ENCODE measurements at places on chromosomes 2 and 18.

- no peak for DNase-seq
Observed at GRCh38 chr2:66733364-66733999, 298.6 kb downstream of the MEIS1 start.

DNA sequence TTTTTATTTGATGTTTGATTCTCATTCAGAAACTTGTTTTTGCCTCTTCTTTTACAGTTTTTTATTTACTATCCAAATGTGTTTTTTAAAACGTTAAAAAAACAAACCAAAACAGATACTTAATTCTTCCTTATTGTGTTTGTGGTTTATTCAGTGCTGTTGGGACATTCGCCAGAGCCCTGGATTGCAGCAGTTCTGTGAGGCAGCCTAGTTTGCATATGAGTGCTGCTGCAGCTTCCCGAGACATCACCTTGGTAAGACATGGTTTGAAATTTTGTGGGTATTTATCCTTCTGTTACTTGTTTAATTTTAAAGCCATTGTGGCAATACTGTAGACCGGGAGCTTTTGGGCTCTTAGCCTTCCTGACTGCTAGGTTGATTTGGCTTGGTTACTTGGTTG, 91.2 kb downstream of the MTA3 start:
- no peak for DNase-seq

GRCh38 chr2:28449488-28450395, 46.1 kb upstream of the PLB1 start:
- peak; percentile 12 for DNase-seq

- no peak for DNase-seq
Observed at GRCh38 chr2:42775186-42775585, 11.3 kb upstream of the OXER1 start.

GRCh38 chr2:29226375-29226774, 111.2 kb downstream of the CLIP4 start:
- DNase-seq: no peak

DNA sequence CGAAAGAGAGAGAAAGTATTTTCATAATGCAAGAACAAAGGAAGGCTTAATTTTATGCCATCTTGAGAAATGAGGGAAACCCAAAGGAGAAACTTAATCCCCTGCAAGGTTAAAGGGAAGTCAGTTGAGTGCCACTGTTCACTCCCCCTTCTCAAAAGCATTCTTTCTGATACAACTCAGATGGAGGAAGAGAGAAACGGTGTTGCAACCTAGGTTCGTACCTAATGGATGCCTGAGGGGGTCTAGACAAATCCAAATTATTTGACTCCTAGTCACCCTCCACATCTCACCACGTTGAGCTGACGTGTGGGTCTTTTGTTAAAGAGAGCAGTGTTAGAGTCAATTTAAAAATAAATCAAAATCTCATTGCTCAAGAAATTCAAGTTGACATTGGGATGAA, 52.6 kb upstream of the UNC80 start:
- DNase-seq: no peak

DNA sequence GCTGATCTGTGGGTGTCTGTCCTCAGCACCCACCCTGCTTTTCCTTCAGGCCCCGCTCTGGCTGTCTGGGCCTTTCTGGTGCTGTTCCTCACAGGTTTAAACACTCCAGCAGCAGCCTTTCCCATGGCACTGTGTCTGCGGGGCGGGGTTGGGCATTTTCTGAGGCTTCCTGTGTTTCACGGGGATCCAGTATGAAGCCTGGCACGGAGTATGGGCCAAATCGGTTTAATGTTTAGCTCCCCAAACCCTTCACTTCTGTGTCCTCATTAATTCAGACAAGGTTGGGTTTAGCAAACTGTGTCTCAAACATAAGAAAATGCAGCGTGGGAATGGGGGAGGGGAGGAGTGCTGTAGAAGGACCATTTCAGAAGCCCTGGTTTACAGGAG, 44.9 kb downstream of the HPCAL1 start:
- DNase-seq: no peak

DNA sequence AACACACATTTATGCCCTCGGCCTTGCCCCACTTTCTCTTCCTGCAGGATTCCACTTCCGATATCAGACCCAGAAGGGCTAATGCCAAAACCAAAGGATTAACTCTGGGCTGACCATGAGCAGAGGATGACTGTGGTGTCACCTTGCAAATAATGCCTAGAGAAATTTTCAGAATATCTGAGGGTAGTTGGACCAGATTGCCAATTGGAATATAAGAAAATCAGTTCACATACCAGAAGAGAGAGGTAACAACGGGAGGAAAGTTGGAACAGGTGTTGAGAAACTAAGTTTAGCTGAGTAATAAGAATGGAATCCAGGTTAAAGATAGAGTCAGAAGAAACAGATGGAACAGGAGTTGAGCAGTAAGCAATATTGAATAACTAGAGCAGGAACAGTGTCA, 232.7 kb upstream of the UBE2E3 start:
- no peak for DNase-seq

- no peak for DNase-seq
Observed at GRCh38 chr2:8761529-8762164, 75.8 kb downstream of the KIDINS220 start.

- DNase-seq: no peak
Observed at GRCh38 chr2:216074794-216075193, 6.8 kb downstream of the PECR start.

DNA sequence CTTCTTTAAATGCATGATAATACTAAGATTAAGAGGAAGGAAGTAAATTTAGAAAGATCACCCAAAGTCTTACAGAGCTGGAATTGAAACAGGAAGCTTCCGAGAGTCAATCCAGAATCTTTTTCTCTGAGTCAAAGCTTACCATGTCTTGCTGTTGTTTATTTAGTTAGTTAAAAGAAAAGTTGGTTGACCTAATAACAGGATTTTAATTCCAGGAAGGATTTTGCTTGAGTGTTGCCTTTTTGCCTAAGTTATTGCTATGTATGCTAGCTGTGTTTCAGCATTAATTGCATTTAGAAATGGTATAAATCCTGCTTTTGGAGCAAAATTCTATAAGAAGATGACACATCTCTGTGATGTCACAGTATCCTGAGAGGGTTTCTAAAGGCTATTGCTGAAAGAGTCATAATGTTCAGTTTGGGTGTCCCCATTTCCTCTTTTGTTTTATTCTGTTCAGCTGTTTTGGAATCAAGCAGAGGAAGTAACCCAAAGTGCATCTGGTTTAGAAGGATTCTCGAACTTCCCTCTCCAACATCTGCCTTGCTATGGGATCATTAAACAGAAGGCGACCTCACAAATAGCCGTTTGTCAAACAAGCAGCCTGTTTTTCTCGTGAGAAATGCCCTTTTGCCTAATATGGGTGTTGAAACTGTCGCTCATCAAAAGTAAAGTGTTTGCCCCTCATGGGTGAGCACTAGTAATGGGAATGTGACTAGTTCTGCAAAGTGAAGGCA, 271.5 kb upstream of the MMADHC start:
- no peak for DNase-seq

DNA sequence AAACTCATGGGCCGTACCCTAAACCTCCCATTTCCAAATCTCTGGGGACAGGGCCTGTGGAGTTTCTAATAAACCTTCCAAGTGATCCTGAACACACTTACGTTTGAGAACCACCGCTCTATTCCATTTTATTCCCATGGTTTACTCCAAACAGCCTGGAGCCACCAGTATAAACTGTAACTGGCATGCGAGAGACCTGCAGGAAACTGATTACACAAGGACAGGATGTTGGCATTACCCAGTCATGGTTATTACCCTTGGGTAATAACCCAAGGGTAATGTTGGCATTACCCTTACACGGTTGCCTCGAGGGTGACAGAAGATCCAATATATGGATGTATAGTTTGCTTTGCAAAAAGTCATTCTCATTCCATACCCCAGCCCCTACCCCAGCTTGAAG, 37.0 kb upstream of the YPEL5 start:
- no peak for DNase-seq

- no peak for DNase-seq
Observed at GRCh38 chr2:121329786-121330185, 44.8 kb upstream of the TFCP2L1 start.

DNA sequence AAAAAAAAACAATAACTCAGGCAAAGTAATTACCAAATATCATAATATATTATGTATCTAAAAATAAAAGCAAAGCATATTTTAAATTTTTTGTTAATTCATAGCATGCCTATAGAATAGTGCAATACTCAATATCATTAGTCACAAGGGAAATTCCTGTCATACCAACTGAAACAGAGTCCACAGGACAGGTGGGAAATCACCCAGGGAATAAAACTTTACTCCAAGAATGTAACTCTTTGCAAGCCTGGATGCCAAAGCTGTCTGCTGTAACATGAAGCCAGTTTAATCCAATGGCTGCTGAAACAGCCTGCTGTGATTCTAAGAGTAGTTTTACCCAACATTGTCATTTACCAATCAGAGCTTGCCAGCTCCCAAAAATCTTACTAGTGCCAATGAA, 40.0 kb upstream of the SULT1C3 start:
- no peak for DNase-seq

- DNase-seq: no peak
Observed at GRCh38 chr2:10202131-10202665, 79.7 kb downstream of the RRM2 start.

GRCh38 chr2:24512831-24513230, 21.8 kb downstream of the NCOA1 start:
- DNase-seq: no peak
